ENCODE measurements at places on chromosomes 7 and 10. TPM values are rescaled to one million over a fixed set of nuclear protein-coding genes. Genes with fewer than 3 reads are reported as not detected.

EN2 gene
- under 0.01 TPM for total RNA-seq

LRRC17 gene
- total RNA-seq: 12.3 TPM

OR6B1 gene
- total RNA-seq: not detected

CXCL12 gene
- total RNA-seq: 358 TPM

ACHE gene
- under 0.01 TPM for total RNA-seq

SPDYE11 gene
- not detected for total RNA-seq

GPR146 gene
- total RNA-seq: 5.1 TPM

GALNT17 gene
- total RNA-seq: 0.36 TPM

CH25H gene
- 13.0 TPM for total RNA-seq

PHTF2 gene
- 31.5 TPM for total RNA-seq

STK31 gene
- under 0.01 TPM for total RNA-seq

KNDC1 gene
- under 0.01 TPM for total RNA-seq

NPSR1 gene
- total RNA-seq: not detected

ADRA2A gene
- total RNA-seq: 0.29 TPM

PILRB gene
- total RNA-seq: 14.8 TPM

FAM25C gene
- not detected for total RNA-seq

FAM171A1 gene
- total RNA-seq: 28.9 TPM

ZNF485 gene
- 4.7 TPM for total RNA-seq
